ENCODE measurements at places on chromosomes 3 and 15.
A peak's percentile ranks its signal among the peaks of the same experiment; 100 is the strongest.

DNA sequence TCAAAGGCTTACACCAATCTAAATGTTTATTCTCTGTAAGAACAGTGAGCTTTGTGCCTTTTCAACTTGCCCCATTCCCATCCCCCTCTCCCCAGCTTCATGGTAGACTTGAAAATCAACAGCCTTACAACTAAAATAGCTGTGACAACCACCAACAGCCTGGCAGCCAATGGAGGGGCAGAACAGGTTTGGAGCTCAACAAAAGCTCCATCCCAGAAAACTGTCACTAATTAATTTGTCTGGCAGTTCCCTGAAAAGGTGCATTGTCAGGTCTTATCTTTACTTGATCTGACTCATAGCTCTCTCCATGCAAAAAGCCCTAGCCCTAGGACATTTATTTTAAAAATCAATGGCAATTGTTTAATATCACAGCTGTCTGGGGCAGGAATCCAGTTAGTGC, 22.6 kb downstream of the MTHFS start:
- DNase-seq = no peak

DNA sequence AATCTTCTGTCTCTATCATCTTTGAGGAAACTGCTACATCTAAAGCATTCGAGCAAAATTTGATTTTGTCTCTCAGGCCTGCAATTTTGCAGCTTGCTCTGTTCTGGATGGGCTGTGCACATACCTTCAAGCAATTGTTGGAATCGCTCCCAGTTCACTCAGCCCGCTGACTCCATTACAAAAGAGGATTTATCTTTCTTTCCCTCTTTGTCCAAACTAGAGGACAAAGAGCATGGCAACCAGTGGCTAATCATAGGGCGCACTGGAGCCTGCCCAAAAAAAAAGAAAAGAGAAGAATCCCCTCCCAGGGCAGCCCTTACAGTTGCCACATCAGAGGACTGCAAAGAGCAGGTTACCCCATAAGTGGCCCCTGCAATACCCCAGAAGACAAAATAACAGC, 49.0 kb upstream of the DUT start:
- DNase-seq = no peak

DNA sequence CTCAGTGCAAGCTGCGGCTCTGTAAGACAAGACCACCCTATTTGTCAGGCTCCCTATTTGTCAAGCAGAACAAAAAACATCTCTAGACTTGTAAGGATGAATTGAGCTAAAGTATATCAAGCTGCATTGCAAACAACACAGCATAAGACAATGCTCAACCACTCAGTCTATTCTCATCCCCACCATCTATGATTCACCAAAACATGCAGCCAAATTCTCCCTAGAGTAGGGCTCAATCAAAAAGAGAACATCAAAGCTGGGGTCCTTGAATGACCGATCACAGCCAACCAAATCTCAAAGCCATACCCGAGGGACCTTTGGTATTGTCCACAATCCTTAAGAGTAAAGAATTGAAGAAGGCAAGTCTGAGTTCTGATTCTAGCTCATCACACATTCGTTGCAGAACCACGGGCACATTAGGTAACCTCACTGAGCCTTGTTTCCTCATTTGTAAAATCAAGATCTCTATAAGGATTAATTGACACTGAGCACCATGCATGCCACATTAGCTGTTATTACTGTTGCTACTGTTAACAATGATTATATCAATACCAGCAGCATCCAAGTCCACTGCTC, 31.2 kb downstream of the RFTN1 start:
- no peak for DNase-seq

GRCh38 chr3:188881954-188882641, 289.7 kb upstream of the TPRG1 start:
- no peak for DNase-seq

DNA sequence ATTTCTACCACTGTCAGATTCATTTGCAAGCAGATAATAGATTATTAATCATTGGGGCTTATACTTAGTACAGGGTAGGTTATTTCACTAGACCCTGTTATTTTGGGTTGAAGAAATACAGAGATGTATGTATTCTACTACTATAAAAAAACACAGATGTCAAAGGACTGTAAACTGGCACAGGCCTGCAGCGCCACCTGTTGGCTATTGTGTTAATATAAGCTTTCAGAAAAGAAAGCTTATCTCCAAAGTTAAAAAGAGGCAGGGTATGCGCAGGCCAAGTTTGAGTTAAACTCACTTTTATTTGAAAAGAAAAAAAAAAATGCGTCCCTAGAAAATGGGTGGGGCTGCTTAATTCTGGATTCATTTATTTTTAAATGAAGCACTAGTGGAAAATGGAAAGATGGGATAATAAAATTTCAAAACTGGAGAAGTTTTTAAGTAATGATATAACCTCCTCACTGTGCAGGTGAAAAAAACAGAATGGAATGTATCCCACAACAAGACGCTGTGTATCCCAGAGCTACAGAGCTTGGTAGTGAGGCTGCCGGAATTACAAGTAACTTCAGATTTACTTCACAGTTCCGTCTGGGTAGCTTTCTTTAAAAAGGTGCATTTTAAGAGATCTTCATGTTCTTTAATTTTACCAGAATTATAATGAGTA, 407.2 kb upstream of the TGFBR2 start:
- DNase-seq = no peak

- no peak for DNase-seq
These were observed 214.7 kb upstream of the ZBTB20 start for GRCh38 chr3:115361806-115362205.

DNA sequence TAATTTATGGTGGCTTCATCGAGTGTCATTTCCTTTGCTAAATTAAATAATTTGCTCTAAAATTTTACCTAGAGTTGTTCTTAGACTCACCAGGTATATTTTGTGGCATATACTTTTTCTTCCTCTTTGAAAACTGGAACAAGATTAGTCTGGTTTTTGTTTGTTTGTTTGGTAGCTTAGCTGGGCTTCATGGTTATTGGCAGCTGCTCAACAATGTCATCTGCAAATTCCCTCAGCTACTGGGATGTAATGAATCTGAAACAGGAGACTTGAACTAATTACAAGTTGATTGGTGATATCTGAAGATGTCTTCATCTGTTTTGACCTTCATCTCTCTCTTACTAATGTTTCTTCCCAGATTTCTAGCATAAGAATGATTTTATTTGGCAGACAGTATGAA, 270.5 kb upstream of the P2RY1 start:
- no peak for DNase-seq

DNA sequence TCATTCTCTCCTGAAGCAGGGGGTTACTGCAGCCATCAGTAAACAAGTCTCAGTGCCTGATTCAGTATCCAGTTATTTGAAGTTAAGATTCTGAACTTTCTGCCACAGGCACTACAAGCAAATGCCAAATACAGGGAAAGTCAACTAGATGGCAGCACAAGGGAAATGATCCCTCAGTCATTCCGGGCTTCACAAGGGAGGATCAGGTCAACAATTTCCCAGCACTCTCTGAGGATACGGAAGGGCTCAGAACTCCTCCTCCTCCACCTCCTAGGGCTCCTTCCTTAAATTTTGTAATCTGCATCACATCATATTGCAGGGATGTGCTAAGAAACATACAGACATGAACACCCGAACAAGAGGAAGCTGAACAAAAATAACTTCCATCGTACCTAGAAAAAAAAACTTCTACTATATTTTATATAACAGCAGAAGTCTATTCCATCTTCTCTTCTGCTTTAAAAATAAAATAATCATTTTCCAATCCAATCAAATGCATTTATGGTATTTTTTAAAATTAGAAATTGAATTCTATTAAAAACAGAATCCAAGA, 187.1 kb downstream of the FMN1 start:
- no peak for DNase-seq

DNA sequence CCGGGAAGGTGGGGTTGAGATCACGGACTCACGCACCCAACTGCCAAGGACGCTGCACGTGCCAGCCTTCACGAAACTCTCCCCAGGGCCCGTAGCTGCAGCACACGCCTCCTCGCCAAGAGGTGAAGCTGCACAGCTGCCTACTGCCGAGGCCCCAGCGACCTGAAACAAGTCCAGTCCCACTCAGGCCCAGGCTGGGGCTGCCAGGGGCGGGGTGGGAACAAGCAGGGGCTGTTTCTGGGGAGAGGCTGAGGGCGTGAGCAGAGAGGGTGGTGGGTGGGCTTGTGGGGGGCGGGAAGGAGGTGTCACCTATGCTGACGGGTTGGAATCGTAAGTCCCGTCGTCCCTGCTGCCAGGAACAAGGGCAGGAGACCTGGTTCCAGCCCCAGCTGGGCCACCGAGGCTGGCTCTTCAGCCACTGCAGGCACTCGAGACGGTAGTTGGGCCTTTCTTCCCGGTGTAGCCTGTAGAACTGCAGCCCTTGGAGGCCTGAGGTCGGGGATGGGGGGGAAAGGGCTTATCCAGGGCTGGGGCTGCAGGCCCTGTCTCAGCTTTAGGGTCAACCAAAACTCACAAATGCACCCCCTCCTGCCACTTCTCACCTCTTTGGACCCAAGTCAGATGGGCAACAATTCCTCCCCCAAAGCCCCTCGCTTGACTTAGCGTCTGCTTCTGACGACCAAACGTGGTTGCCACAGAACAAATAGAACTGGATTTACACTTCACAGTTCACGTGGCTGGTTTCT, 44.4 kb downstream of the MUC20 start:
- DNase-seq = no peak

GRCh38 chr15:70264014-70264582, 166.4 kb upstream of the TLE3 start:
- DNase-seq = peak; percentile 97

- DNase-seq = no peak
These were observed 891.4 kb downstream of the NTRK3 start for GRCh38 chr15:87365186-87365585.

GRCh38 chr3:9301091-9301490, 51.6 kb upstream of the SRGAP3 start:
- DNase-seq = no peak

DNA sequence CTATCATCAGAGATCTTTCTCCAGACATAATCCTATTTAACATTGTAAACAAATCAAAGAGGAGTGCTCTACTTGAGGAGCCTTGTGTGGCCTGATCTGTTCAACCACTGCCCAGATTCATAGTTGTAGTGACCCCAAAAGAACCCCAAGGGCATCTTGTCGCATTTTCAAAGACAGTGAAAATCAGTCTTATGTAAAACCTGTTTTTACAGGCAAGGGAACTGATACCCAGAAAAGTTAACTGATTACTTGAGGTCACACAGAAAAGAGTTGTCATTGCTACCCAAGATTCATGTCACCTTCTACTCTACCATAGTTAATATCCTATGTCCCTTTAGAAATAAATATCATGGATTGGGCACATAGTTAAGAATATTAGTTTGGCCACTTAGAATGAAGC, 40.5 kb upstream of the ARPP21 start:
- no peak for DNase-seq

DNA sequence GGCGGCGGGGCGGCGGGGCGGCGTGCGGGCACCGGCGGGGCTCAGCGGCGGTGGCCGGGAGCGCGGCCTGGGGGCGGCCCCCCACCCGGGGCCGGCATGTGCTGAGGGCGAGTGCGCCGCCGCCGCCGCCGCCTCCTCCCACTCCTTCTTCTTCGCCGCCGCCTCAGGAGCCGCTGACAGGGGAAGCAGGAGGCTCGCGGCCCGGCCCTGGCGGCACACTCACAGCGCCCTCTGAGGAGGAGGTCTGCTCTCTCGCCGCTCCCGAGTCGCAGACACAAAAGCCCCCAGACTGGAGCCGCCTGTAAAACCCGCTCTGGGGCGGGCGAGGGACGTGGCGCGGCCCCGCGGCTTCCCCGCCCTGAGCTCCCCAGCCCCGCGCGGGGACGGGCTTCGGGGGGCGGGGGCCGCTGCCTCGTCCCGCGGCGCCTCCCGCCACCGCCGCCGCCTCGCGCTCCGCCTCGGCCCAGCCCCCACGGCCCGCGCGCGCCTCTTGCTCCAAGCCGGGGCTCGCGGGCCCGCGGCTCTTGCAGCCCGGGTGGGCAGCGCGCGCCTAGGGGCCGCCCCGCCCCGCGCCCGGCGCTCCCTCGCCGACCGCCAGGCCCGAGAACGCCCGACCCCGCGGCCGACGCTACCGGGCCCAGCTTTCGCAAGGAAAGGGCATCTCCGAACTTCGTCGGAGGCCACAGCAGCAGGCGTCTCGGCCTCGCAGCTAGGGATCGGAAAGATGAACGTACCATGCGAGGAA, at the start of gene PYGO1:
Gene PYGO1, minus strand, starts transcription at position 276 of the 745 bp plus-strand sequence. CDS start 462 bp downstream, outside the sequence.
- peak; percentile 23 for DNase-seq

DNA sequence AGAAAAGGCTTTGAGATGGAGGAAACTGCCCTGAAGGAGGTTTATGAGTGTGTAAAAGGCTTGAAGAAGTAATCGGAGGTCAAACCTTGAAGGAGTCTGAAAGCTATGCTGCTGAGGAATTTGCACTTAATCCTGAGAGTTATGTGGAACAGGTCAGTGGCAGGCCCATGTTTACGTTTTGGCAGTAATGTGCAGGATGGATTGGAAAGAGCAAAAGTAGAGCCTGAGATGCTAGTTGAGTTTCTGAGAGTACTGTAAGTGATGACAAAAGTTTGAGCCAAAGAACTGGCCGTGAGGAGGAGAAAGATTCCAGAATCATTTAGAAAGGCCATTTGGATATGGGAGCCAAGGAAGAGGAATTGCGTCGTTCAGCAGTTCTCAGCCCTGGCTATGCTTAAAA, 3.2 kb upstream of the GASK1A start:
- no peak for DNase-seq

DNA sequence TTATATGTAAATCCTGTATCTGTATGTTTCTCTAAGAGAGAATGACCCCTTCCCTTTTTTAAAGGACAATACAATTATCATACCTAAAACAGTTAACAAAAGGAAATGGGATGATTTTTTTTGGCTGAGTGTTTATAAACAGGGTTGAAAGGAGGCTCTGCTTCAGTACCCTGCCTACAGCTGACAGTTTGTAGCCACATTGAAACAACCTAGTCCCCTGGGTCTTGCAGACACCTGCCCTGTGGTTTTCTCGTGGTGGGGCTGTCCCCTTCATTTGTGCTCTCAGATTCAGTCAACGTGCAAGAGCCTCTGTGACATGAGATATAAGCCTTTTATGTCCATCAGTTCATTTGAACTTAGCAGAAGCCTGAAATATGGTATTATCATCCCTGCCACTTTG, 2.3 kb upstream of the HMCES start:
- DNase-seq = no peak

- DNase-seq = no peak
These were observed 14.5 kb downstream of the EMC4 start for GRCh38 chr15:34239151-34239808.

GRCh38 chr3:182735672-182736071, 57.6 kb upstream of the ATP11B start:
- DNase-seq = no peak

DNA sequence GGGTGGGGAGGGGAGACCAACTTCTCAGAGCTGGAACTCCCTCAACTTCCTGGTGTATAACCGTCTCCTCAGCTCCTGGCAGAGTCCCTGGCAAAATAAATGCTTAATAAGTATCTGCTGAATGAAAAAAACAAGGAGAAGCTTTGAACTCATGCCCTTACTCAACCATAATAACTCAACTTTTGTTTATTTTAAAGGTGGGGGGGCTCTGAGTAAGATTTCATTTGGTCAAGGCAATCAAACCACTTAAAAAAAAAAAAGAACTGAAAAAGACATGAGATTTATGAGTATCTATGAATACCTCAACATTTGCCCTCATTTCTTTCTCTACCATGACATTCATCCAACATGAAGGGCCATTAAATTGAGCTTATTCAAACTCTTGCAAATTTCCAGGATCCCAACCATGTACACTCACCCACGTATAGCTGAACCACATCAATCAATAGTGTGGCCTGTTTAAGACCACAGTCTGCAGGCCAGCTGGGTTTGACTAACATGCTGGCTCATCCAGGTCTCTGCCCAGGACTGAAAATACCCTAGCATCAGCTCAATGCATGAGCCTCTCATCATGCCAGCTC, 157.9 kb downstream of the FOXP1 start:
- DNase-seq = no peak

GRCh38 chr3:25265284-25265683, 162.8 kb upstream of the RARB start:
- no peak for DNase-seq

- DNase-seq = peak; percentile 64
These were observed 42.5 kb downstream of the CMTM6 start for GRCh38 chr3:32460031-32460749.

Measured in NCI-H1105 (cell line).